ENCODE measurements at places on chromosomes 13 and 19.

DNA sequence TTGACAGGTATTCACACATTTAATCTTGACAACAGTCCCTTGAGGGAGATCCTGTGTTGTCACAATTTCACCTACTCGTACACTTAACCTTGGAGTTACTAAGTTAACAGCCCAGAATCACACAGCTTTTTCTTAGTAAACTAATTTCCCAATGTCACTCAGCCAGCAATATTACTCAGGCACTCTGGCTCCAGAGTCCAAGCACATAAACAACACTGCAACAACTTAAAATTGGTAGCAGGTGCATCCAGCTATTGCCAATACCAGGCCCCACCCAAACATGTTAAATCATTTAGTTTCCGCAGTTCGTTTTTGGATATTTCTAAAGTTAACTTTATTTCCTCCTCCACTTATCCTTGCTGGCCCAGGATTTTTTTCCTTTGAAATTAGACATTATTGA lies 32.7 kb downstream of the LIG4 start:
- DNase-seq: no peak

DNA sequence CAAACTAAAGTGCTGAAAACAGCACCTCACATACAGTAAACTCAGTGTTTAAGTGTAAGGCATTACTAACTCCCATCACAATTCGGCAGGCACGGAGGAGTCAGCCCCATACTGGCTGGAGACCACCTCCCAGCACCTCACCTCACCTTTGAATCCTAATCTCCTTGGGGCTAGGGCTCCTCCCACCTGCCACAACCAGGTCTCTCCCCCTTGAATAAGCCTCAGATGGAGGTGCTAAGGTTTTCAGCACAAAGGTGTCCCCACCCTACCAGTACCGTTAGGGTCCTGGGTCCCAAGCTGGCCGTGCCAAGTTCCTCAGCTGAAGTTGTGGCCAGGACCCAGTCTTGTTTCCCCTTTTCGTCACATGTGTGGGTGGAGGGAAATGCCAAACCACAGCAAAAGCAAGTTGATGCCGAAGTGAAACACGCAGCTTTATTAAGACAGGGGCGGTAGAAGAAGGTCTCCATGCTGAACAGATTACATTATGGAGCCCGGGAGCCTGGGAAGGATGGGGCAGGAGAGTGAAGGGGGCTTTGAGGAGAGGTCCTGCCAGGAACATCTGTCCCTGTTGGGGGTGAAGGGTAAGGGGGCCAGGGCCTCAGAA lies at the start of gene IGFLR1:
Gene IGFLR1, minus strand, starts transcription at position 332 of the 604 bp plus-strand sequence. CDS start 1,272 bp downstream, outside the sequence.
- no peak for DNase-seq

GRCh38 chr13:73403355-73404120 lies 344.7 kb downstream of the KLF5 start:
- peak; percentile 12 for DNase-seq

DNA sequence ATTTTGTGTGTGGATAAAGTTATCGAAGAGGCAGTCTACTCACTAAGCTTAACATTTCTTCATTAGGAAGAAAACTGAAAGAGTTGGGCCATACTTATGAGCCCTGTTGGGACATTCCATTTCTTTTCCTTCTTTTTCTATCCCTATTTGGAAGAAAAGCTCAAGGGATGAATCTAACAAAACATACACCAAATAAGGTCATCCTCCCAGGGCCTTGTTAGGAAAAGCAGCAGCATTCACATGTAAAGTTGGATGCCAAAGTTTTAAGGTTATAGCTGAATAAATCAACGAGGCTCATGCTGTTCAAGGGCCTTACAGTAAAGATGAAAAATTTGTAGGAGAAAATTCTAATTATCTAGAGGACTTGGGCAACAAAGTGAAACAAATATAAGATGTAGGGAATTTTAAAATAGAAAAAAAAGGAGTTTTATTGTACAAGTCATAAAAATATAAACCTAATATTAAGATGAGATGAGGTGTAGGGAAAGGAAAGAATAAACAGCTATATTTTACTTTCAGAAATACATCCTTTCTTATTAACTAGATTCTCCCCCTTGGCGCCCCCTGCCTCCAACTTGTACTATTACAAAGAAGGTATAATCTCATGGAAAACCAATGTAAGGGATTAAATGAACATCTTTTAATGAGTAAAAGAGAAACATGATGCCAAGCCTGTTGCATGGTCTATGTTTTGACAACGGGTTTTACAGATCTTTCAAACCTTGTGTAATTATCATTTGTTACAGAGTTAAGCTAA lies 160.4 kb downstream of the PCDH20 start:
- DNase-seq: no peak

Data from fibroblast of skin of left quadriceps (primary cell).